WTC11 (cell line): ENCODE measurements at places on chromosomes 7 and 10. TPM values are rescaled to one million over a fixed set of nuclear protein-coding genes. Genes with fewer than 3 reads are reported as not detected.

Gene ANKRD26
- total RNA-seq, result 7.3 to 10.2 TPM (median 8.1 TPM) in 3 replicates

Gene PRLHR
- not detected in 3 replicates for total RNA-seq

- no peak for DNase-seq
Observed at GRCh38 chr7:36723951-36724664, at the start of gene AOAH. TSS of gene AOAH (minus strand) at chr7:36724494. CDS start at chr7:36724148, 346 bp downstream.

Gene OR2A1
- 0.15 to 0.27 TPM in 2 of 3 replicates, not detected in the other for total RNA-seq

Gene POMZP3
- 13.1 to 15.1 TPM (median 13.2 TPM) in 3 replicates for total RNA-seq

DNA sequence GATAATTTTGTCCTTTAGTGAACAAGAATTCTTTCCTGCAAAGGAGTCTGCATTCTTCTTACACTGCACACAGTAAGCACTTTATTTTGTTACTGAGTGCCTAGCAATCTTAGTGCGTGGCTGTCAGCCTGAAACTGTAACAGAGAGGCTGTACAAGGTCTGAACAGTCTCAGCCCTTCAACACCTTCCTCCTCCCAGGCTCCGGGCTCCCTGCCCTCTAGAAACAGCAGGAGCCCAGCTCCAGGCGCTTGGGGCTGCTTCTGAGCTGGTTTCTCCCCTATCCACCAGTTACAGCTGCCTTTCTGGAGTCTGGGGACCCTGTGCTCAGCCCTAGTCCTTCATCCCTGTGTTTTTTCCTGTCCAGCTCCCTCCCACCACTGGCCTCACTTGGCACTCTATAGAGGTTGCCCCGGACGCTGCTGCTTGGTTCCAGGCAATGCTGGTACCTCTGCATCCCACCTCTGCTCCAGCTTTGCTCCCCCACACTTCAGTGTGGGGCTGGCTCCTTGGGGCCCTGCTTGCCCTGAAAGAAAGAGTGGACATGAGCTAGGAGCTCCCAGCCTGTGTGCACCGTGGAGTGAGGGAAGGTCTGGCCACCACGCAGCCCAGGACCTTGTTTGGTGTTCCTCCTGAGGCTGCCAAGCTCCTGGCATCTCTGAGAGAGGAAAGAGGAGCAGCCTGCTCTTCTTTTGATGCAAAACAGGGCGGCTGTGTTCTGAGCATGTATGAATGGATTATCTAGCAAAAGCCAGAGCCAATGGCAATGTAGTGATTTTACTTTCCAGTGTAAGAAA is 251.2 kb upstream of the GRB10 start:
- no peak for DNase-seq

GRCh38 chr7:97639036-97639435 is 92.8 kb upstream of the TAC1 start:
- DNase-seq, result no peak

Gene TAS2R41
- 0.31 to 0.44 TPM in 2 of 3 replicates, not detected in the other for total RNA-seq

- DNase-seq, result peak; percentile 5
Observed at GRCh38 chr7:157550300-157551275, 213.8 kb downstream of the DNAJB6 start.

DNA sequence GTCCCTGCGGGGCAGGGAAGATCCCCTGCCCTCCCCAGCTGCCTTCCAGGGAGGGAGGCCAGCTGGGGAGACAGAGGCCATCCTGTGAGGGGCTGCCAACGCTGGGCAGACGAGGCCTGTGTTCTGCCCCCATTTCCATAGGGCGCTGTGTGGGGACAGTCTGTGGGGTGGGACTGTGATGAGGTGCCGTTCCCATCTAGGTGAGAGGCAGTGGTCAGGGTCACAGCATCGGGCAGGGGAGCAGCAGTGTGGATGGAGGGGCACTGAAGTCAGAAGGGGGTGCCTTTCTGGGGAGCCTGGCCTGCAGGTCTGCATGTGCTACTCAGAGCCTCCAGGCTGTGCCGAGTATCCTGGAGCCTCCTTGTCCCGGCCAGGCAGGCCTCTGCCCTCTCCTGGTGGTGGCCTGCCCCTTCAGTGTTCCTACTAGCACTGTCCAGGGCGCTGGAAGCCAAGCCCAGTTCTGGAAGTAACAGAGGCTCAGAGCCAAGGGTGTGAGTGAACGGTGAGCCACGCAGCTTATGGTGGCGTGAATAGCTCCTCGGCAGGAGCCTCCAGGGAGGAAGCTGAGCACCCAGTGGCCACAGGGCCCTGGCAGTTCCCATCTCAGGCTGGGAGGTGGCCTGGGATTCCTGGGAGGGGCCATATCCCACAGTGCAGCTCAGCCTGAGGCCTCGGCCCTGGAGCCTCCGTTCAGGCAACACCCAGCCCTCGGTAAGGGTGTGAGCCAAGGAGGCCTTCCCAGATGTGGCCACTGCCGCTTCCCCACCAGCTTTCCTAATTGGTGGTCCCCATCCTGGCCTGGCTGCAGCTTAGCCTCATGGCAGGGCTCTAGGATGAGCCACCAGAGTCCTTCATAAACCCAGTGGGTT is 23.3 kb upstream of the CSGALNACT2 start:
- DNase-seq, result no peak

DNA sequence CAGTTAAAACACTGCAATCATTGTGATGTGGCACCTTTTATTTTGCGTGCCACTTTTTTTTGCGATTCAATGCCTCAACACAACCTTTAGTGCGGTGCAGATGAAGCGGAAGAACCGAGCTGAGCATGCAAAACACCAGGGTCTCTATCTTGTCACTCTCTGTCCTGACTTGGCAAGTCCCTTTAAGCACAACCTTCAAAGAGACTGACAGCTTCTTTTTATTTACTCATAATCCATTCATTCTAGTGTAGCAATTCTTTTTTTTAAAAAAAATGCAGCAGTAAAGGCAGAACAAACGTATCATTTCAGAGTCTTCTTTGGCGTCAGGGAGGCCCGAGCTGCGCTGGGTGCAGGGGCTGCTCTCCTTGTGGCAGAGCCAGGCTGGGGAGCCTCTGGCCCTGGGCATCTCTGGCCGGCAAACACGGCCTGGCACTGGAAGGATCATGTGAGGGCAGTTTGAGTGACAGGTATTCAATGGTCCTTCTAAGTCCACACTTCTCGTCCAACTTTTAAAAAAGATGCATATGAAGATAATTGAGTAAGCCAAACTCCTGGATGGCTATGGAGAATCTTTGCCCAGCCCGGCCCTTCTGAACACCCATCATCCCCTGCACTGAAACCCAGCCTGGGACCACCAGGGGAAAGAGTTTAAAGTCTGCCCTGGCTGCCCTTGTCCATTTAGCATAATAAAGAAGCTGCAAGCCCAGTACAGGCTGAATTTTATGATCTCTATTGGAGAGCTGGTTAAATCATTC is 3.9 kb downstream of the PTF1A start:
- no peak for DNase-seq

Gene CRPPA
- 0.66 to 0.87 TPM (median 0.76 TPM) in 3 replicates for total RNA-seq
